Activated CD4-positive, alpha-beta T cell treated with anti-CD3 and anti-CD28 coated beads, Interleukin-2, amount 10 ng/mL, durations not matched to agents 24 days and 14 days (primary cell): ENCODE measurements at places on chromosomes 16 and 17. TPM values are rescaled to one million over a fixed set of nuclear protein-coding genes. Genes with fewer than 3 reads are reported as not detected.

- no peak overlapping the region for H3K27ac ChIP-seq
- no peaks in the 10 kb centered on the region for H3K27me3 ChIP-seq
- H3K4me3 ChIP-seq = no peak overlapping the region
- no peak for DNase-seq
- peaks cover 34% of the 10 kb centered on the region for H3K4me1 ChIP-seq
Observed at GRCh38 chr17:59149051-59149450, 5.9 kb downstream of the SKA2 start.

DNA sequence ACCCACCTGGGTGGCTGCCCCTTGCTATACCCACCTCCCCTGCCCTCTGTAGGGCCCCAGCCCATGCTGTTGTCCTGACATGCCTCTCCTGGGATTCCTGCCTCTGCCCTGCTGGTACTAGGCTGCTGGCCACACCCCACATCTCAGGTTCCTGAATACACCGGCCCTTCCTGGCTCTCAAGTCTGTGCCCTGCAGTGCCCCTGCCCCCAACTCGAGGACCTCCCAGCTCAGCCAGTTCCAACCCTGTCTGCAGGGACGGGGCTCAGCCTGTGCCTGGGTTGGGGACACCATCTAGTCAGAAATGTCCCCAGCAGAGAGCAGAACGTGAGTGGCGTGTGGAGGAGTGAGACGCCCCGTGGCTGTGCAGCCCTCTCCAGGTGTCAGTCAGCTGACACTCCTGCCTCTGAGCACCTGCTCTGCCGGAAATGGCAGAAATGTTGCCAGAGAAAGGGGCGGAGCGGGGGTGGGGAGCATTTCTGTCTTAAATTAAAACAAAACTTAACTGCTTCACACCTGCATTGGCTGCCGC lies 28.7 kb downstream of the ACSF3 start:
- H3K4me1 ChIP-seq = peaks cover 6% of the 10 kb centered on the region
- peak; percentile 79 for DNase-seq
- H3K27ac ChIP-seq = peak overlapping the region; percentile 34
- peaks cover 57% of the 10 kb centered on the region for H3K36me3 ChIP-seq
- no peak overlapping the region for H3K4me3 ChIP-seq

The ODAD4 gene
- total RNA-seq = 0.63 and 0.76 TPM in 2 replicates

- H3K27me3 ChIP-seq = peaks cover 7% of the 10 kb centered on the region
- no peak overlapping the region for H3K27ac ChIP-seq
- no peak overlapping the region for H3K4me3 ChIP-seq
- DNase-seq = no peak
- H3K36me3 ChIP-seq = no peaks in the 10 kb centered on the region
Observed at GRCh38 chr16:58789351-58789750, 55.2 kb upstream of the GOT2 start.

DNA sequence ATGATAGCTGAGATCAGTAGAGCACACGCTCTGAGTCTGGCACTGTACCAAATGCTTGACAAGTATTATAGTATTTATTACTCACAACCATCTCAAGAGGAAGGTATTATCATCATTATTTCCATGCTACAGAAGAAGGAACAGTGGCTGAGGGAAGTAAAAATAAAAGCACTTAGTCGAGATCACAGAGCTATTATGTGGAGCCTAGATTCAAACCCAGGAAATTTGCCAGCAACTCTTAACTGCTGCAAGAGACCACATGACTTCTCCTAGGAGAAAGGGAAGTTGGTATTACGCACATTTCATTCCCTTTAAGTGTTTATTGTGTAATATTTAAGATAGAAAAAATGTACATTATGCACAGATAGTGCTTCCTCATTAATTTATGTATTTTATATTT lies 1.0 kb upstream of the RHOT1 start:
- H3K27me3 ChIP-seq = no peaks in the 10 kb centered on the region
- H3K36me3 ChIP-seq = peaks cover 5% of the 10 kb centered on the region
- H3K4me3 ChIP-seq = peak overlapping the region; percentile 84
- DNase-seq = no peak
- peak overlapping the region; percentile 80 for H3K27ac ChIP-seq

DNA sequence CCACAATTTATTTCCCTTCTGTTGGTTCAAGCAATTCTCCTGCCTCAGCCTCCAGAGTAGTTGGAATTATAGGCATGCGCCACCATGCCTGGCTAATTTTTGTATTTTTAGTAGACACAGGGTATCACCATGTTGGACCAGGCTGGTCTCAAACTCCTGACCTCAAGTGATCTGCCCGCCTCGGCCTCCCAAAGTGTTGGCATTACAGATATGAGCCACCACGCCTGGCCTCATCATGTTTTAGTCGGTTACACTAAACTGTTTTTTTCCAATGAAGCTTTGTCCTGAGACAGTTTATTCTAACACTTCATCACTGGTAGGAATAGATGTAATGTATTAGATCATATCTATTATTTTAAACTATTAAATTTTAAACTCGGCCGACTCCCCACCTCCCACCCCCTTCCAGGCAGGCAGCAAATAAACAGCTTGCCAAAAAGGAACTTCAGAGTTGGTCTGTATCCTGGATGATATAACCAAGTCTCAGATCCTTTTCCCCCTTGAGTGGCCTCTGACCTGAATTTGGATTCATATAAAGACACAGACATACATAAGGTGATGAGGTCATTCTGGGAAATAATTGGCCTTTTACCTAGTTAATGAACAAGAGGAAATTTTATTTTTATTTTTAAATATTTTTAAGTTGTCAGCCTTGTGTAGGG lies 18.4 kb upstream of the CORO6 start:
- peaks cover 29% of the 10 kb centered on the region for H3K36me3 ChIP-seq
- H3K27ac ChIP-seq = no peak overlapping the region
- H3K4me3 ChIP-seq = no peak overlapping the region
- H3K4me1 ChIP-seq = peaks cover 22% of the 10 kb centered on the region
- H3K27me3 ChIP-seq = no peaks in the 10 kb centered on the region

GRCh38 chr17:49359990-49360795 lies 1.9 kb downstream of the ZNF652 start:
- H3K27me3 ChIP-seq = no peaks in the 10 kb centered on the region
- H3K4me3 ChIP-seq = peak overlapping the region; percentile 93
- peak; percentile 66 for DNase-seq
- peaks cover 45% of the 10 kb centered on the region for H3K4me1 ChIP-seq
- peak overlapping the region; percentile 93 for H3K27ac ChIP-seq
- peaks cover 2% of the 10 kb centered on the region for H3K36me3 ChIP-seq

GRCh38 chr17:57810721-57811637 lies 38.9 kb downstream of the MRPS23 start:
- H3K27me3 ChIP-seq = peaks cover 46% of the 10 kb centered on the region
- no peaks in the 10 kb centered on the region for H3K36me3 ChIP-seq
- H3K27ac ChIP-seq = no peak overlapping the region
- no peak for DNase-seq
- H3K4me1 ChIP-seq = no peaks in the 10 kb centered on the region

DNA sequence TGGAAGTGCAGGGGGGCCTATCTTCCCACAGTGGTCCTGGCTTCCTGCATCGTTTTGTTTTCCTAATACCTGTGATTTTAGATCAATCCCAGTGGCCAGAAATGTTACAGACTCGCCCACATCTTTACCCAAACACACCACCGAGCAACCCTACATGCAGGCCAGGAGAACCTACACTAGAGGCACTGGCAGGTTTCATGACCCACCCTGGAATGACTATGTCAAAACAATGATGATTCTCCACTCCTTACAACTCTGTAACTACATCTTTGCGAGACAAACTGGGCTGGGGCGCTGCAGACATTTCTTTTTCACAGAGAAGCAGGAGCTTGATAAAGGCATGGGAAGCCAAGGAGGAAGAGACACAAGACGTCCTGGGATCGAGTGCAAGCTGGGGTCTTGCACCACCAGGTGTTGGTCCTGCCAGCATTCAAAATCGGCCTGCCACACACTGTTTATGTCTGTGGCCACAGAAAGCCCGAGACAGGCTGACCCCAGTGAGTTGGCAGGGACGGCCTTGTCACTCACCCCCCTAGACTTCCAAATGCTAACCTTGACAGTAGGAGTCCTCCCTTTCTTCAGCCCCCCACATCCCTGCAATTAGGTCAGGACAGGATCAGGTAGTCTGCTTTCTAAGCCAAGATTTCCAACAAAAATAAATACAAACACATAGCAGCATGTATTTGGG lies 32.5 kb downstream of the UBE2O start:
- DNase-seq = no peak
- H3K27me3 ChIP-seq = no peaks in the 10 kb centered on the region
- peaks cover 1% of the 10 kb centered on the region for H3K36me3 ChIP-seq
- H3K4me1 ChIP-seq = peaks cover 10% of the 10 kb centered on the region
- no peak overlapping the region for H3K4me3 ChIP-seq

The TOP2A gene
- total RNA-seq = 189 and 194 TPM in 2 replicates

GRCh38 chr16:13557418-13557817 lies 362.5 kb upstream of the ERCC4 start:
- no peak overlapping the region for H3K4me3 ChIP-seq
- DNase-seq = no peak
- no peak overlapping the region for H3K27ac ChIP-seq
- H3K36me3 ChIP-seq = no peaks in the 10 kb centered on the region
- H3K27me3 ChIP-seq = no peaks in the 10 kb centered on the region

GRCh38 chr17:43550754-43551153 lies 4.6 kb upstream of the ETV4 start:
- H3K4me1 ChIP-seq = peaks cover 12% of the 10 kb centered on the region
- DNase-seq = no peak
- H3K4me3 ChIP-seq = no peak overlapping the region
- peaks cover 42% of the 10 kb centered on the region for H3K27me3 ChIP-seq
- no peak overlapping the region for H3K27ac ChIP-seq

The CDH5 gene
- not detected in 2 replicates for total RNA-seq

- H3K4me1 ChIP-seq = peaks cover 43% of the 10 kb centered on the region
- peaks cover 2% of the 10 kb centered on the region for H3K36me3 ChIP-seq
- H3K27me3 ChIP-seq = no peaks in the 10 kb centered on the region
Observed at GRCh38 chr16:24015923-24016322, 180.1 kb downstream of the PRKCB start.

The DPEP2NB gene
- not detected in 2 replicates for total RNA-seq

The KRT31 gene
- total RNA-seq = not detected in 2 replicates

The TBX6 gene
- total RNA-seq = 2.1 TPM in 2 replicates

DNA sequence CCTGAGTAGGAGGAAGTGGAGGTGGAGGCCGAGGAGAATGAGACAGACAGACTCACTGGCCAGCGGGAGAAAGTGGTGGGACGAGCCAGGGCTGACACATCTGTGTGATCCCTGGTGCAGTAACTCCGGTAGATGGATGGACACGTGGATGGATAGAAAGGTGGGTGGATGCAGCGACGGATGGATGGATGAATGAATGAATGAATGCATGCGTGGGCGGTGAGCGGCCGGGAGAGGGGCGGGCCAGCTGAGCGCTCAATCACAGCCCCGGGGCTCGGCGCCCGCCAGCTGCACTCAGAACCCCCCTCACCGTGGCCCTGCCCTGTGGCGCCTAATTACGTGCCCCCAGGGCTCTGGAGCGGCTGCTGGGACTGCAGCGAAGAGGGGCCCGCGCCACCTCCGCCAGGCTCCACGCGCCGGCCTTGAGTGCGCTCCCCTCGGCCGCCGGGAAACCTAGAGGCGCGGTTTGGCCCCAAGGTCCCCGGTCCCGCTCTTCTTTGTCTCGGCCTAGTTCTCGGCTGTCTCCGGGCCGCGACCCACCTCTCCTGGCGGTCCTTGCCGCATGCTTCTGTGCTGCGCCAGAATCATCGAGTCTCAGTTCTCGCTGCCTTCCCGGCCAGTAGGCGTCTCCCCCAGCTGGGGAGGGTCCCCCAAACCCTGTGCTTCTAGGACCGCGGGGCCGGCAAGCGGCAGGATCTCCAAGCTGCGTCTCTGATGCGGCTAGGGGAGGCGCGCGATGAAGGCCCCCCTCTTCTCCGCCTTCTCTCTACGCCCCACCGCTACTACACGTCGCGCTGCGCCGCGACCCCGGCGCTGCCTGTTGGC lies 41.0 kb downstream of the RAI1 start:
- H3K27me3 ChIP-seq = peaks cover 35% of the 10 kb centered on the region
- H3K4me1 ChIP-seq = peaks cover 38% of the 10 kb centered on the region
- H3K27ac ChIP-seq = no peak overlapping the region
- DNase-seq = no peak
- peak overlapping the region; percentile 91 for H3K4me3 ChIP-seq

DNA sequence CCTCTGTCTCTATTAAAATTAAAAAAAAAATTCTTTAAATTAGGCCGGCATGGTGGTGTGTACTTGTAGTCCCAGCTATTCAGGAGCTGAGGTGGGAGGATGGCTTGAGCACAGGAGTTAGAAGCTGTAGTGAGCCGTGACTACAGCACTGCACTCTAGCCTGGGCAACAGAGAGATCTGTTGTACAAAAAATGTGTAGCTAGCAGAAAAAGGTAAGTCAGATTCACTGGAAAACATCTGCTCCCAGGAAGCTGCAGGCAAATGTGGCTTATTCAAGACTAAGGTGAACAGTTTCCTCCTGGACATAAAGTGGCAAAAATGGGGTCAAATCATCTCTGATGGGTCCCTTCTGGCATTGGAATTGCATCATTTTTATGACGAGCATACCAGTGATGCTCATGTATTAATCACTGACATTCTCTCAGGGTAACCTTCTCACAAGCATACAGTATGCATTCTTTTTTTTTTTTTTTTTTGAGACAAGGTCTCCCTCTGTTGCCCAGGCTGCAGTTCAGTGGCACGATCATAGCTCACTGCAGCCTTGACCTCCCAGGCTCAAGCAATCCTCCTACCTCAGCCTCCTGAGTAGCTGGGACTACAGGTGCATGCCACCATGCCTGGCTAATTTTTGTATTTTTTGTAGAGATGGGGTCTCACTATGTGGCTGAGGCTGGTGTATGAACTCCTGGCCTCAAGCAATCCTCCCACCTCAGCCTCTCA lies 48.7 kb downstream of the CPPED1 start:
- H3K36me3 ChIP-seq = peaks cover 4% of the 10 kb centered on the region
- no peak for DNase-seq
- no peak overlapping the region for H3K27ac ChIP-seq
- no peaks in the 10 kb centered on the region for H3K27me3 ChIP-seq

The UTS2R gene
- total RNA-seq = 0.14 TPM in 1 of 2 replicates, not detected in the other

- peaks cover 6% of the 10 kb centered on the region for H3K4me1 ChIP-seq
- H3K36me3 ChIP-seq = no peaks in the 10 kb centered on the region
- no peak for DNase-seq
Observed at GRCh38 chr17:4514206-4514605, 15.5 kb downstream of the SPNS2 start.

DNA sequence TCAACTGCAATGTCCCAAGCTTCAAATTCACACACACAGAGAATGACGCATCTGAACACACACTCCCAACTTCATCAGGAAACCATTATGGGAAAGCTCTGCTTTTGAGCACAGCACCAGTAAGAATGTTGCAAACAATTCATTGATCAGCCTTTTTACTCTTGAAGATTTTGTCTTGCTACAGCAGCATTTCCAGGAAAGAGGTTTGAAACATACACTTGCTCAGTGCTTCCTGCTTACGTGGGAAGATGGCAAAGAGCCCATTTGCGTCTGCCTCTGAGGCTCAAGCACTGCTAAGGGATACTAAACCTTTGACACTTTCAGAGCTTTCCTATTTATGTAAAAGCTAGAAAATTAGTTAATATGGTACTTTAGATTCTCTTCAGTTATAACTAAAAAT lies 77.2 kb upstream of the MON1B start:
- no peak for DNase-seq
- H3K36me3 ChIP-seq = no peaks in the 10 kb centered on the region
- H3K27me3 ChIP-seq = no peaks in the 10 kb centered on the region

- no peaks in the 10 kb centered on the region for H3K4me1 ChIP-seq
- H3K27me3 ChIP-seq = peaks cover 27% of the 10 kb centered on the region
- H3K36me3 ChIP-seq = no peaks in the 10 kb centered on the region
- DNase-seq = peak; percentile 86
- H3K4me3 ChIP-seq = no peak overlapping the region
Observed at GRCh38 chr17:68613739-68614298, 12.7 kb upstream of the FAM20A start.
